ENCODE measurements at places on chromosomes 1 and 21.

DNA sequence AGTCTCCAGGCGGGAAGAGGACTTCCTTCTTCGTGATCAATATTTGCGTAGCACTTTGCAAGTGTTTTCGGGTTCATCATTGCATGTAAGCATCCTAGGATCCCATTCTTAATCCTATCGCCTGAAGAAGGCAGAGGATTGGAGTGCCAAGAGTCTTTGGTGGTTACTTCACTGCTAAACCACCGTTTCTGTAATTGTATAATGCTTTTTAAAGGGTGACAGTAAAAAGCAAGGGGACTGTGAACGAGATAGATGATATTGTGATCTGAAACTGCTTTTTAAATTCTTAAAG, 345 bp upstream of the ALDH9A1 start:
- no peak for DNase-seq

DNA sequence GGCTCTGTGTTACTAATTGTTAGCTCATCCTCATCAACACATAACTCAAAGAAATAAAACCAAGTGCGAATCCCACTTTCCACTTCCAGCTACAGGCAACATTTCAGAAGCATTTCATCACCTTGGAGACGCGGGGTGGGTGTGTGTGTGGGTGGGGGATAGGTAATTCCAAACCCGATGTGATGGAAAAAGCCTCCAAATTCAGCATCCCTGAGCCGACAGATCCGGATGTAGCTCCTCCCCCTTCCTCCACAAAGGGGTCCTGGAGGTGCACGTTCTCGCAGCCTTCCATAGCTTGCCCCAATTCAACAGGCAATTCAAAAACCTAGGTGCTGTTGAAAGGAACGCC, 486 bp downstream of the HSPA13 start:
- DNase-seq = peak; percentile 19

DNA sequence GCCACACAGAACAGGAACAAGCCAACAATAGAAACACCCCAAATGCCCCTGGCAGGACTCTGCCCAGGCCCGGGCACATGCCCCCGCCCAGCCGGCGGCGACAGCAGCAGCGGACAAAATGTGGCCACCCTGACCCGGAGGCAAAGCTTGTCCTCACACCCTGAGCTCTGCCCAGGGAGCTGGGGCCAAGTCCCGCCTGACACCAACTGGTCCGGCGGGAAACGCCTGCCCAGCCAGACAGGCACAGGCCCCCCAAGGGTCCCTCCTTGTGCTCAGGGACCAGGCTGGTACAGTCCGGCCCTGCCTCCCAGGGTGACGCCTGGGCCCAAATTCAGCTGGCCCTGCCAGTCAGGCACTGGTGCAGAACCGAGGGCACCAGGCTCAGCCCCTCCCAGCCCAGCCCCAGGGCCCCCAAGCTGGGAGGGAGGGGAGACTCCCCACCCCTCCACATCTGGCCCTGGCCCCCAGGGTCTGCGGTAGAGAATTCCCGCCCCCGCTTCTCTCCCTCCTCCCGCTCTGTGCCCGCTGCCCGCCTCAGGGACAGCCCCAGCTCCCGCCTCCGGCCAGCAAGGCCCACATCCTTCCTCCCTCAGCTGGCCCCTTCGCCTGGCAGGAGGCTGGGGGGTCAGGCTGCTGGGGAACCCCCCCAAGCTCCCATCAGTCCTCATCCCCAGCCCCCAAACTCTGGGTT, 2.0 kb downstream of the AHDC1 start:
- DNase-seq = no peak

DNA sequence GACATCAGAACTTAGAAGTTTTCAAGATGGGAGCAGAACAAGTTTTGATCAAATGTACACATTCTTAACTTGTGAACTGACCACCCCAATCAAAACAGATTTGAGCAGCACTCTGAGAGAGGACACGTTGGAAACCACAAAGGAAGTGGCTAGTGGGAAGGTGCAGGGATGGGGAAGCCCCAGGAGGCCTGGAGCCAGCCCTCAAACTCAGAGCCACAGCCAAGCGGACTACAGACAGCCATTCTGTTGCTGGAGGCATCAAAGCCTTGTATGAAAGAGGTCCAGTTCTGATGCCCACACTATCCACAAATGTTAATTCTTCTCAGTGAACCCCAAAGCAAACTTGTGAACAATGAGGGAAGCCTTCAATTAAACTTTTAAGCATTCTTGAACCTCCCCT, 143.6 kb upstream of the RAB4A start:
- peak; percentile 17 for DNase-seq

- DNase-seq = no peak
Observed at GRCh38 chr1:6897138-6897537, 111.9 kb downstream of the CAMTA1 start.

- no peak for DNase-seq
Observed at GRCh38 chr1:245294020-245294419, 139.2 kb downstream of the KIF26B start.

GRCh38 chr1:208324005-208324404, 79.8 kb upstream of the PLXNA2 start:
- DNase-seq = no peak

GRCh38 chr1:90605070-90605469, 112.0 kb downstream of the BARHL2 start:
- DNase-seq = no peak

- no peak for DNase-seq
Observed at GRCh38 chr1:52556641-52557360, 3.9 kb upstream of the TUT4 start.

- no peak for DNase-seq
Observed at GRCh38 chr1:203325026-203325417, 19.7 kb downstream of the BTG2 start.

DNA sequence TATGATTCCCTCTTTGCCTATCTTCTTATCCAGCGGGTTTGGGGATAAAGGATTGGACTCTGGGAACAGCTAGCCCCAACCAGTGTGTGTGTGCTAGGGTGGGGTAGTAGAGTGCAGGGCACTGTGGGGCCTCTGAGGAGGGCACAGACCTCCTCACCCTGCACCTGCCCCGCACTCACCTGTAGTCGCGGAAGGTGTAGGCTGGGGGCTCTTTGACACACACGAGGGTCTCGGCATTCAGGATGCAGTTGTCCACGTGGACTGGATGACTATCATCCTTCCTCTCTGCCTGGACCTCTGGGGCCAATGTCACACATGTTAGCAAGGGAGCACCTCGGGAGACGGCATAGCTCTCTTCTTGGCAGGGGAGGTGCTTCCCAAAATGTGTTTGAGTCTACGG, 8.0 kb upstream of the CLDN19 start:
- no peak for DNase-seq

- peak; percentile 49 for DNase-seq
Observed at GRCh38 chr1:91402023-91402422, 2.6 kb downstream of the HFM1 start.

- DNase-seq = no peak
Observed at GRCh38 chr1:1671365-1672119, 12.7 kb upstream of the CDK11B start.

GRCh38 chr1:13813398-13814012, 113.5 kb downstream of the PRDM2 start:
- DNase-seq = no peak

- DNase-seq = peak; percentile 83
Observed at GRCh38 chr1:196403803-196404690, 204.2 kb downstream of the KCNT2 start.

- peak; percentile 59 for DNase-seq
Observed at GRCh38 chr1:30929135-30929889, 20.8 kb upstream of the SDC3 start.

DNA sequence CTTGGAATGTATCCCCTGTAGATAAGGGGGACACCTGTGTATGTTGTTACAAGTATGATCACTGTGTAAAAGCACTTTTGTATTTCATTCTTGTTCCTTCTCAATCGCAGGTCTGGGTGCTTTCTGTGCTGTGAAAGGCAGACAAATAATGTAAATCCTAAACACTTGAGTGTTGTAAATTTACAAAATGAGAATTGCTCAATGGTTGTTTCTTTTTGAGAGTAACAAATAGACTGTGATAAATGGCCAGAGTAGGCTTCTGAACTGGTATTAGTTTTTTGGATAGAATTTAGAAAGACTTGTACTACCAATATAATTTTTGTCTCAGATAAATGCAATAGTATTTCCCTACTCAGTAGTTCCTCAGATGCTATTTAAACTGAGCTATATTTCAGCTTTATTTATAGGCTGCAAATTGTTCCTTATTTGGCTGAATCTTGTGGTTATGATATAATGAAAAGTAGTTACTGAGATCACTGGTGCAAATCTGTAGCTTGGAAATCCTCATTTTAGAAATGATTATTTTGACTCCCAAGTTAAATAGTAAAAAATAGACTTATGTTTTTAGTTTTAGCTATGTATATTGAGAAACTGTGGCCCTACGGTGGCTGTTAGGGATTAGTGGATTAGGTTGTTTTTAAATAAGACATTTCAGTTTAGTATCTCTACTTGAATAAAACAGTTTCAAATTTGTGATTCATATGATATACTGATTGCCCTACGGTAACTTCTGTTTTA, 9.2 kb downstream of the BACH1 start:
- DNase-seq = no peak

DNA sequence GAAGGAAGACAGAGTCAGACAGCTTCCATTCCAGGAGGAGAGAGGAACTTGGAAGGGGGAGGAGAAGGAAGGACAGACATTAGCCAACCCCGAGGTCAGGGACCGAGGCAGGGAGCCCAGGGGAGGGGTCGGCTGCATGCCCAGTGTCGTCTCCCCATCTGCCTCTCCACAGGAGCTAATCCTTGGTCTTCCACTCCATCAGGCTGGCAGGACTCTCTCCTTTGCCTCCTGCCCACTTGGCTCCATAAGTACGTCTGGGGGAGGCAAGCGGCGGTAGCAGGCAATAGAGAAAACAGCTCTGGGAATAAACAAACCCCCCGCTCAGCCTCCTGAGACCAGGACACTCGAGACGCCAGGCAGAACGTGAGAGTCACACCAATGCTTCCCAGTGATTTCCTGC, 71.3 kb downstream of the GRIK3 start:
- no peak for DNase-seq

Data from cardiac fibroblast (primary cell).